ENCODE measurements at places on chromosomes 7 and 10.

- no peak for DNase-seq
Observed at GRCh38 chr10:36092116-36092515, 450.0 kb upstream of the FZD8 start.

DNA sequence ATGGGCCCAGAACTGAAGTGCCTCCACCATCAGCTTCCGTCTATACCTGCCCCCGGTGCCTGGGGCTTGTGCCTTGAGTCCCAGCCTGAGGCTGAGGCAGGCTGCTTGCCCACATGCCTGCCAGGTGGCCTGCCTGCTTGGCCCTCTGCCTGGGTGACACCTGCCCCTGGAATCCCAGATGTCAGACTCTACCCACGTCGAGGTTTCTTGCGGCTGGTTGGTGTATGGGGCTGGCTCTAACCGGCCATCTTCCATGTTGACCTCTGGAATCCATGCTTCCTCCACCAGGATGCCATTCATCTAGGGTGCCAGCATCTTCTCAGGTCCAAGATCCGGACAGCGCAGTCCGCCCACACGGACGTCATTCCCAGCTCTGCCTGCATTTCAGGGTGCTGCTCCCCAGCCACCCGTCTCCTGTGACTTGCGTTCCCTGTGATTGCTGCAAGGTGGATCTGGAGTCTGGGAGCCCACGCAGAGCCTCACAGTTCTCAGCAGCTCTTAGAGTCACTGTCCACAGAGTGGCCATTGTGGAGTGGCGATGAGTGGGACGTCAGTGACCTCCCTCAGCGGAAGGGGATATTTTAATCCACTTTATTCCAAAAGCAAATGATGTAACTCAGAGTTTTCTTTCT is 298.1 kb downstream of the TCERG1L start:
- no peak for DNase-seq

GRCh38 chr10:53537508-53537907 is 764.9 kb upstream of the MBL2 start:
- no peak for DNase-seq

GRCh38 chr7:44712012-44712411 is 36.6 kb upstream of the ZMIZ2 start:
- no peak for DNase-seq

GRCh38 chr10:114172776-114173602 is 1.0 kb downstream of the CCDC186 start:
- DNase-seq: peak; percentile 23

DNA sequence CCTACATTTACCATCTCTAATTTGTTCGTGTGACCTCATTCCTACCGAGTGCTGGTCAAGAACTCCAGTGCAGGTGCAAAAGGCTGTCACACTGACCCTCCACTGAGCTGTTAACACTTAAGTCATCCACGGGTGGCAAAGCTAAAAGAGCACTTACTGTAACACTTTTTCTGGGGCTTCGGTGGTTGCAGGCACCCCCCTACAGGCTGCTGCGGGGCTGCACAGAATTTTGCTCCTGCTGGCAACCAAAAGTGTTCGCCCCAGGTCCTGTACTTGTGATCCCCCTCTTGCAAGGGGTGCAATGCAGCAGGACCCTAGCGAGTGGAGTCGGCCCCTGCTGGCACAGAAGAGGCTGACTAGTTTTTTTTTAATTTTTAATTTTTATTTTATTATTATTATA is 298.9 kb upstream of the CNTNAP2 start:
- no peak for DNase-seq

DNA sequence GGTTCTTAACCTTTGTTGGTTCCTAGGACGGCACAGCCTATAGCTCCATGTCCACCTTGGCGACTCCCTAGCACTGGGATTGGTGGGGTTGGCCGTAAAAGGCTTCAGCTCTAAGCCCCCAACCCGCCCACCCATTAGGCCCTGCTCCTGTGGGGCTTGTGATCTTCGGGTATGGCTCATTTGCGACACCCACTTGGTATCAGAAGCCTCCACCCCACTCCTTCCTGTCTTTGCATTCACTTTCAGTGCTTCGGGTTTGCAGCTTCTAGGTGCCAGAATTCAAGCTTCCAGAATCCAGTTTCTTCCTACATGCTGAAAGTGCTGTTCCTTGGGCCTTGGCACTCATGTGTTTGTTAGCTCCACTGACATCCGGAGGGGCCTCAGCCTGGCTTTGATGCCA is 39.5 kb downstream of the HABP2 start:
- no peak for DNase-seq

DNA sequence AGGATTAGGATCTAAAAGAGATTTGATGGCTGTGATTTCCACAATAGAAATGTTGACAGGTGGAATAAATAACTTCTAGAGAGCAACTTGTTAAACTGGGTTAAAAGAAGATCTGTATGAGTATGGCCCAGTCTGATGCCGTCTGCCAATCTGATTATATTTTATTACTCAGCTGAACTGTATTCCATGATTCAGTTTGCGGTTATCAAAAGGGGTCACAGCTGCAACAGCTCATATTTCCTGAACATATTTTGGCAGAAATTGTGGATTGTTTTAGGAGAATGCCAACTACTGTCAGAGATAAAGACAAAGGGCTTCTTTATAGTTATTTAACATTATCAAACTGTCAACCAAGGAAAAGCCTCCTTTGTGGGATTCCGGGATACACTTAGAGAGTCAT is 244.8 kb upstream of the MINDY3 start:
- DNase-seq: no peak

- DNase-seq: no peak
Observed at GRCh38 chr7:30178748-30179436, 44.1 kb downstream of the MTURN start.

DNA sequence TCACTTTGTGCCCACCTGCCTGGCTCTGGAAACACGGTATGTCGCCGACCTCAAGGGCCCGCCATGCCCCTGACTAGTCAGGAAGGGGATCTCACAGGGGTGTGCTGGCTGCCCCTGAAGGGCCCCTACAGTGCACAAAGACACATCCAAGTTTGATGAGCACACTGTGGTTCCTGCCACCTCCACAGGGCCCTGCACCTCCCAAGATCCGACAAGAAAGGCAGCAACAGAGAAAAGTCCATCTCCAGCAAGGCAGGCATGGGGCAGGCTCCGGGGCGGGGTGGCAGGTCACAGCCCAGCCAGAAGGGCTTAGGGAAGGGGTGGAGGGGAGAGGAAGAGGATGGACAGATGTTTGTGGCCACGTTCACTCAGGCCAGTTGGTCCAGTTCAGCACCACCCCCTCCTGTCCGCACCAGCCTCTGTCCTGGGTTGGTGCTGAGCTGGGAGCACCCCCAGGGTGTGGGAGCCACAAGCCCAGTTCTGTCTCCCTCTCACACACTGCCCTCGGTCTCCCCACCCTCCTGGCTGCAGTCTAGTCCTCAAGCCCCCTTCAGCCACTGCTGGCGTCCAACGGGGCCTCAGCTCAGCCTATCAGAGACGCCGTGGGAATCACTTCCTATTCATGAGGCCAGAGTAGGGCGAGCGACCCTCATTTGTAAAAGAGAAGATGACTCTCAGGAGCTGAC is 11.5 kb downstream of the DRGX start:
- DNase-seq: no peak

DNA sequence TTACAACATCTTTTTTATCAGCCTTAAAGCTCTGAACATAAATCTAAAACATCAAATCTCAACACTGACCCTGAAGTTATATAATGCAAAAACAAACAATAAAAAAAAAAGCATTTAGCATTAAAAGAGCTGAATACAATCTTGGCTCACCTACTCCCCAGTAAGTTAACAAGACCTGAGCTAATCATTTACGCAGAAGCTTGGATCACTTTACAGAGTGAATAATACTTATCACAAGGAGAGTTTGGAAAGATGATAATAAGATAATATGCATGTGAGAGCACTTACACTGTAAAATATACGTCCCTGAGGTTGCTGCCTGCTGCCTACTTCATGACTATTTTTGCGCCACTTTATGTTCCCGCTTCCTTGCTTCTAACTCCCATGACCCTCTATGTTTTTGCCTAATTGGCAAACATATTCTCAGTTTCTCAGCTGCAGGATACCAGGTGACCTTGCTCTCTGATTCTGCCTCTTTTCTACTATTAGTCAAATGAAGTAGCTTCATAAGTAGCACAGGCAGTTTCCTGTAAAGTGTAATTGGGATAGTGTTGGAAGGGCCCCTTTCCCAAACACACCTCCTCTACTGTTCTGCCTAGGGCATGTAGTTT is 333.6 kb downstream of the LRRTM3 start:
- DNase-seq: no peak

DNA sequence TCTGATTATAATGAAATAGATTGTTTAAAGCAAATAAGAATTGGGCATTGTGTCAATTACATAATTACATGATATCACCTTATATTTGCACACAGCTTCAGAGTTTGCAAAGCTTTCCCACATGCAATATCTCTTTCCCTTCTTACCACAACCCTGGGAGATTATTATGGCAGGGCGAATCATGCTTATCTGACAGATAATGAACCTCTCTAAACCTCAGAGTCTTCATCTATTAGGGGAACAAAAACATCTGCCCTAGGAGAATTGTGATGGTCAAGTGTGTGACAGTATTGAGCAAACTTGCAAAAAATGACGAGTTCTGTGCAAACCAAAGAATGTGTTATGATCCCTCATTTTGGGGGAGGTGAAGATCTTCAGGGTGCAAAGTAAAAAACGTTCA is 90.0 kb downstream of the MYOF start:
- no peak for DNase-seq

DNA sequence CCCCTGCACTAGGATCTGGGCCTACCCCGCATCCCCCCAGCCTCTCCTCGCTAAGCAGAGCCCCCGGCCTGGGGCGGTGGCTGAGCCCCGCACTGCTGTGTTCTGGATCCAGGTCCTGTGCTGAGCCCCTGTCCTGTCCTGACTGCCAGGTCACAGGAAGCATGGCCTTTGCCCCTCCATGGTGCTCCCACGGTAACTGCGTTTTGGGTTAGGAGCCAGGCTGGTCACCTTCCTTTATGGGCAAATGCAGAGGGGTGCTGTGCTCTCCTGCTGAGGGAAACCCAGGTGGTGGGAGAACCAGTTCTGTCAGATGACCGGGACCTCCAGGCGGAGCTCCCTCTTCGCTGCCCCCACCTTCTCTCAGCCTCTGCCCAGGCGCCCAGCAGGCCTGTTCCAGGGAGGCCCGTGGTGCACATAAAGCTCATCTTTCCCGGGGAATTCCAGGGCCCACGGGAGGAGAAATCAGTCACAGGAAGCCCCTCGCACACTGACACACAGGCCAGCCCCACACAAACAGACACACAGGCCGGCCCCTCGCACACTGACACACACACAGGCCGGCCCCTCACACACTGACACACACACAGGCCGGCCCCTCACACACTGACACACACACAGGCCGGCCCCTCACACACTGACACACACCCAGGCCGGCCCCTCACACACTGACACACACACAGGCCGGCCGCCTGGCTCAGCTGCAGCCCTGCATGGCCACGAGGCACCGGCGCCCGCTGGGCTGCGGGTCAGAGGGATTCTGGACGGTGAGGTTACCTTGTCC is 75.6 kb downstream of the CFAP46 start:
- no peak for DNase-seq

GRCh38 chr10:21468086-21468485 is 57.4 kb downstream of the SKIDA1 start:
- DNase-seq: no peak

- no peak for DNase-seq
Observed at GRCh38 chr7:46600340-46600739, 679.3 kb upstream of the IGFBP3 start.

DNA sequence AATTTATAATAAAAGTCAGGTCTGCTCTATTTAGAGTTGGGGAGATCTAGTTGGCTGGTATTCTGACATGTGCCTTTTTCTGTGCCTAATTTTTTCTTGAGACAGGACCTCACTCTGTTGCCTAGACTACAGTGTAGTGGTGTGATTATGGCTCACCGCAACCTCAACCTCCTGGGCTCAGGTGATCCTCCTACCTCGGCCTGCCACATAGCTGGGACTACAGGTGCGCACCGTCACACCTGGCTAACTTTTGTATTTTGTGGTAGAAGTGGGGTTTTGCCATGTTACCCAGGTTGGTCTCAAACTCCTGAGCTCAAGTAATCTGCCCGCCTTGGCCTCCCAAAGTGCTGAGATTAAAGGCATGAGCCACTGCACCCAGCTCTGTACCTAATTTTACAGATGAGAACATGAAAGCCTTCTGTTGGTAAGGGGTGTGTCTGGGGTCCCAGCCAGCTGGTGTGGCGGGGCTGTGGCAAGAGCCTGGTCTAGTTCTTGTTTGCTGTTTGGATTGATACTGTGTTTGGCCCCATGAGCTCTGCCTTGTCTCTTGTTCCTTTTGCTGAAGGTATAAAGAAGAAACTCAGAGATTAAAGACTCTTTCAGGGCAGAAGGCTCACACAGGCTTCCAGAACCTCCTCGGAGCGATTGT is 31.4 kb downstream of the POR start:
- no peak for DNase-seq

GRCh38 chr7:74134117-74134620 is 40.0 kb upstream of the EIF4H start:
- DNase-seq: peak; percentile 57

DNA sequence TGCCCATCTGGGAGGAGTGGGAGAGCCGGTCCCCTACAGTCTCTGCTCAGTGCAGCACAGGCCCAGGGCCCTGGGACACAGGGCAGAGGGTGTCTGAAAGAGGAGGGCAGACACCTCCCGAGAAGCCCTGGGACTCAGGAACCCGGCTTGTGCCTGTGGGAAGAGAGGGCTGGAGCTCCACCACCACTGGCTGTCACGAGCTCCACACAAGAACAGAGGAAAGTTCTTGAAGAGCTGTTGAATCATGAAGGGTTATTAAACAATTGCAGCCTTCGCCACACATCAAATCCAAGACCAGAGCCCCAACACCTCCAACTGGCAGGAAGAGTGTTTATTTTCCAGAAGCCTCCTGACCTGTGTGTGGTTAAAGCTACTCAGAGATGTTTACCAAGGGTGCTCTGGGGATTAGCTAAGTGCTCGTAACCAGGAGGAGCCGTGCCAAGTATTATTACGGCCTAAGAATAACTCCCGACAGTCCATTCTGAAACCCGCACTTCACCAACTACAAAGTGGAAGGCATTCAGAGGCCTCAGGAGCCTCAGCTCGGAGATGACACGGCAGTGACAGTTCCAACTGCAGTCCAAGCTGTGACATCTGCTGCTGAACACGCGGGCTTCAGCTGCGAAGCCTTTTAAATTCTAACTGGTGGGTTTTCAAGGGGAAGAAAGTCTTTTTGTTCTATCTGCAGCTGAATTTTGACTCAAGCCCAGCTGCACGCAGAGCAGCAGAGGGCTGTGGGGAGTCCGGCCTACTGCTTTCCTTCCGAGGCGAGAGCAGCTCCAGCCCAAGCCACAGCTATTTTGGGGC is 75.1 kb downstream of the MAD1L1 start:
- no peak for DNase-seq

GRCh38 chr10:10727812-10728211 is 289.9 kb upstream of the CELF2 start:
- DNase-seq: no peak

DNA sequence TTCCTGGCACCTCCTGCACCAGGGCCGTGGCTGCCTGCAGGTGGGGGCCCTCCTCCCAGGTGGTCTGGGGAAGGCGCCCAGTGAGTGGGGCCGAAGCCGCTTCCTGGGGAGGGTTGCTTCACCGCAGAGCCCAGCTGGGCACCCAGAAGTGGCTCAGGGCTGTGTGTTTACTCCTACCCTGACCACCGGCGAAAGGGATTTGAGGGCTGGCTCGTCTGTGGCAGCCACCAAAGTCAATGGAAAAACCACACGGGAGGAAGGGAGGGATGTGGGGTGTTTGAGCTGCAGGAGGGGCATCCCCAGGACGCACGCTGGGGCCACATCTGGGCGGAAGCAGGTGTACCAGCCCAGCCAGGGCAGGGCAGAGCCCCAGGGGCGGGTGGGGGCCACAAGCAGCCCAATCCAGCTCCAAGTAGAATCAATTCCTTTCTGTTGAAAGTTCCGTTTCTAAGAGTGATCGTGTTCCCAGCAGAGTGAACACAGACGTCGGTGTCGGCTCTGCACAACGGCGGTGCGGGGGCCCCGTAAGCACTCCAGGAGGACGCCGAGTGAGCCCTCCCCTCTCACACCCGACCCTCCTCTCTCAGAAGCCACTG is 69.9 kb downstream of the FOXL3 start:
- DNase-seq: no peak
